Activated CD8-positive, alpha-beta memory T cell treated with anti-CD3 and anti-CD28 coated beads, Interleukin-2, amount 50 U/mL, for 48 hours (primary cell): ENCODE measurements at places on chromosomes 13 and 19.

DNA sequence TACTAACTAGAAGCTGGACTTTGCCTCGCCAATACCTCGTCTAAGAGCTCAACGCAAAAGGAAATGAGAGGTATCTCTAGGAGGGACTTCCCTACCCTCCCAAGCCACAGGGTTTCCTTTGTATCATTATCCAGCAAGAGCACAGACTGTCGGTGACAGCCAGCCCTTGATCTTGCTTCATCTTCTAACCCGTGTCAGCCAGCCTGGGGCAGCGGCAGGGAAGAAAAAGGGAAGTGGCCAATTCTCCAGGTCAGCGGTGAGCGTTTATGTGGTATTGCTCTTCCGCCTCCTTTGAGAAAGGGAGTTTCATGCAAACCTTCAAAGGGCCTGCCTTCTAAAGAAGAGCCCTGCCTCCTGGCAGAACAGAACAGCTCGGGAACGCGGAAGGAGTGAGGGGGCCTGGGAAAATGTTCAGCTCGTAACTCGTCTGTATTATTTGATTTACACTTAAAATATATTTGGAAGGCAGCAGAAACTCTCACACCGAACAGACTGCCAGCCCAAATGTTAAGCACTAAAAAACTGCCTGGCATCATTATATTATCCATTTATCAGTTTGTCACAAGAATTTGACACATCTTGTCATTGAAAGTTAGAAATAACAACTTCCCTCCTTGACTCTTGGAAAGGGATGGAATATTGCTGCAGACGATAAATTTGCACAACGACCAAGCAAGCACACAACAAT, 41.8 kb downstream of the EFNB2 start:
- no peak for DNase-seq

GRCh38 chr19:55390461-55390880, 4.7 kb downstream of the RPL28 start:
- no peak for DNase-seq

DNA sequence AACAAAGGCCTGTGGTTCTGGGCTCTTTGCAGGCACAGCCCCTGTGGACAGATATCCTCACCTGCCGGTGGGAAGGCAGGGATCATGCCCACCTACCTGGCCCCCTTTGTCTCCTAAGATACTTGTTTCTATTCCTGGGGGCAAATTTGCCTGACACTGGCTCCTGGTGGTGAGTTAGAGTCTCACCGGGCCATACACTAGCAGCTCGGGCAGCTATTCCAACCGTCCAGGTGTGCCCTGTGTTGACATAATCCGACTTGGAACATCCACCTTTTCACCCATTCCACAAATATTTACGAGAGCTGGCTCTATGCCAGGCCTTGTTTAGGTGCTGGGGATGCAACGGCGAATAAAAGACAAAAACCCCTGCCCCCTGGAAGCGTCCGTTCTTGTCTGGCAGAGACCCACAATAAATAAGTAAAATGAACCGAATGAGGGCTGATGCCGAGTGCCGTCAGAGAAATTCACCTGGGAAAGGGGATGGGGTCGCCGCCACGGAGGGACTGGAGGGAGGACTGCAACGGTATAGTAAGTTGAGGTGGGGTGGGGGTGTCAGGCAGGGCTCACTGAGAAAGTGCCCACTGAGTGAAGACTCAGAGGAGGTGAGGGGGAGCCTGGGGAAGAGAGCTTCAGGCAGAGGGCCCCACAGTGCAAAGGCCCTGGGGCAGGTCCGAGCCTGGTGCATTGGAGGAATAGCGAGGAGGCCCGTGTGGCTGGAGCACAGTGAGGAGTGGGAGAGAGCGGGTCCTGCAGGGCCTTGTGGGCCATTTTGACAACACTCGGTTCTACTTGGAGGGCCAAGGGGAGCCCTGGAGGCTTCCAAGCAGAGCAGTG, 43.2 kb upstream of the RANBP3 start:
- no peak for DNase-seq

DNA sequence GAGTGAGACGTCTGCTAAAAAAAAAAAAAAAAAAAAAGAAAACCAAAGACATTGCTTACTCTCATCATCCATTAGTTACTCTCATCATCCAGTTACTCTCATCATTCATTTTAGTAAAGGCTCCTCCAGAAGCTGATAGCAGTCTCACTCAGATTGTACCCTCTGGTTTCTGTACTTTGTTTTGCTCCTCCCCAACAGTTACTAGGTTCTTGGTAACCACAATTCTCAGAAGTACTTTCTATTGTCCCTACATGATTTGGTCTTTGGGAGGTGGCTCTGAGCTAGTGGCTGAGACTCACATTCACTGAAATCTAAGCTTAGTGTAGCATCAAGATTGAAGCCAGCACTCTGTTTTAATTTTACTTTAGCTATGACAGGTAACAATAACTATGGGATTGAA, 14.3 kb downstream of the ERICH4 start:
- DNase-seq = no peak

DNA sequence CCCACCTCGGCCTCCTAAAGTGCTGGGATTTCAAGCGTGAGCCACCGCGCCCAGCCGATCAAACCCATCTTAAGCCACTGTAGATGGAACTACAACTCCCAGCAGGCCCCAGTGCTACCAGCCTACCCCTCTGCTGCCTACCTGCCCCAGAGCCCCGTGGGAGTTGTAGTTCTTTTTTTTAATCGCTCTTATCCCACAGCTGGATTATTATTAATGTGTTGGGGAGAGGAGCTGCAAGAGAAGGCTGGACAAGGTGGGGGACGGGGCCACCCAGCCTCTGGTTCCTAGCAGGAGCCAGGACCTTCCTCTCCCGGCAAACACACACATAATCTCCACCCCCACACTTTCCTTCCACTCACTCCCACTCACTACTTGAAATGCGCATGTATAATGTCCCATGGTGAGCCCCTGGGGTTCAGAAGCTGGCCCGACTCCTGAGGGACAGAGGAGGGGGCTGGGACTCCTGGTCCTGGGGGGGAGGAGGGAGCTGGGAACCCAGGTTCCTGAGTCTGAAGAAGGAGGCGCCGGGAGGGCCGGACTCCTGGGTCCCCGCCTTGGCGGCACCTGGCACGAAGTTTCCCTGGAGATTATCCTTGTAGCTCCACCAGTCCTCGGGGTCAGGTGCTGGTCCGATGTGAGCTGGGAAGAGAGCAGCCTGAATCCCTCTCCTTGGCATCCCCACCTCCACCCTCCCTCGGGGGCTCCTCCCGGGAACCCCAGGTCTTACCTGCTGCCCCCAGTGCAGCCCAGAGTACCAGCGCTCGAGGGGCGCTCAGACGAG, 958 bp downstream of the CA11 start:
- peak; percentile 84 for DNase-seq

DNA sequence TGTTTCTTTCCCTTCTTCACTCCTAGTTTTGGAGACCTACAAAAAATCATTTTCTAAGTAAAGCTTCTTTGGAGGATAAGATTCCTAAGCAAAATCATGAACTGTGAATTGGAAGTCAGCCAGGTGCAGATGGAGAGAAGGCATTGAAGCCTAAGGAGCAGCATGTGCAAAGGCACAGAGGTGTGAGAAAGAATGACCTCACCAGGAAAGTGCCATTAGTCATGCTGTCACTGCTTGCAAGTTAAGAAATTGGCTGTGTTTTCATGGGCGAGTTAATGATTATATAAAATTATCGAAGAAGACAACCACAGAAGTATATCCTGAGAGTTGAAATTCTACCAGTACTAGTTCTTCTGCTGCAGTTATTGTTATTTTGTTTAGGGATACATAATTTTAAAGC, 80.3 kb upstream of the KLHL1 start:
- DNase-seq = no peak

- peak; percentile 96 for DNase-seq
These were observed 14.1 kb upstream of the AKAP8L start for GRCh38 chr19:15432629-15433518.

GRCh38 chr13:97205465-97205864, 16.7 kb upstream of the MBNL2 start:
- no peak for DNase-seq

- DNase-seq = peak; percentile 84
These were observed at the start of gene LRFN3 for GRCh38 chr19:35935911-35936737. Gene LRFN3 (plus strand): TSS chr19:35936374. CDS start chr19:35939426, 3,052 bp downstream.

GRCh38 chr19:45785781-45786532, 3.7 kb upstream of the DMPK start:
- DNase-seq = no peak

DNA sequence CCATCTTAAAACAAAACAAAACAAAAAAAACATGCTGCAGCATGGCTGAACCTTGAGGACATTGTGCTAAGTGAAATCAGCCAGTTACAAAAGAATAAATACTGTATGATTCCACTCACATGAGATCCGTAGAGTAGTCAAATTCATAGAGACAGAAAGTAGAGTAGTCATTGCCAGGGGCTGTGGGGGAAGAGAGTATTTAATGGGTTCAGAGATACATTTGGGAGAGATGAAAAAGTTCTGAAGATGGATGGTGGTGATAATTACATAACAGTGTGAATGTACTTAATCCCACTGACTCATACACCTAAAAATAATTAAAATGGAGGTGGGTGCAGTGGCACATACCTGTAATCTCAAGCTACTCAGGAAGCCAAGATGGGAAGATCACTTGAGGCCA, 72.0 kb upstream of the C1QTNF9 start:
- no peak for DNase-seq

- no peak for DNase-seq
These were observed 22.5 kb downstream of the SAFB start for GRCh38 chr19:5645409-5645808.

GRCh38 chr19:36043952-36044351, 10.1 kb downstream of the THAP8 start:
- no peak for DNase-seq

DNA sequence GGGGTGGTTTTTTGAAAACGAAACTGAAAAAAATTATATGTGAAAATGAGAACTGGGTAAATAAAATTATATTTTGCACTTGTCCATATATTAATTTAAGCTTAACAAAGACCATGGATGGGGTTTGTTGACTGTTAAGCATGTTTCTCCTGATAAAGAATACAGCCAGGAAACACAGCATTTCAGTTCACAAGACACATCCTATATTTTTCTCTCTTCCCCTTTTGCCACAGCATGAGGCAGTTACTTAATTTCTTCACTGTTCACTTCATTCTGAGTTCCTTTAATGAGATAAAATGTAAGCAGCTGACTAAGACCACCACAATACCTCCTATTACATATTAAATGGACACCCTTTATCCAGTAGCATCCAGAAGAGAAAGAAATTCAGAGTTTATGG, 64.0 kb downstream of the RXFP2 start:
- DNase-seq = no peak

GRCh38 chr19:8335343-8336071, 7.6 kb downstream of the KANK3 start:
- DNase-seq = peak; percentile 76

GRCh38 chr19:56142087-56142787, 1.1 kb downstream of the ZNF444 start:
- DNase-seq = no peak

GRCh38 chr19:50967929-50968715, 1.3 kb downstream of the KLK6 start:
- no peak for DNase-seq

DNA sequence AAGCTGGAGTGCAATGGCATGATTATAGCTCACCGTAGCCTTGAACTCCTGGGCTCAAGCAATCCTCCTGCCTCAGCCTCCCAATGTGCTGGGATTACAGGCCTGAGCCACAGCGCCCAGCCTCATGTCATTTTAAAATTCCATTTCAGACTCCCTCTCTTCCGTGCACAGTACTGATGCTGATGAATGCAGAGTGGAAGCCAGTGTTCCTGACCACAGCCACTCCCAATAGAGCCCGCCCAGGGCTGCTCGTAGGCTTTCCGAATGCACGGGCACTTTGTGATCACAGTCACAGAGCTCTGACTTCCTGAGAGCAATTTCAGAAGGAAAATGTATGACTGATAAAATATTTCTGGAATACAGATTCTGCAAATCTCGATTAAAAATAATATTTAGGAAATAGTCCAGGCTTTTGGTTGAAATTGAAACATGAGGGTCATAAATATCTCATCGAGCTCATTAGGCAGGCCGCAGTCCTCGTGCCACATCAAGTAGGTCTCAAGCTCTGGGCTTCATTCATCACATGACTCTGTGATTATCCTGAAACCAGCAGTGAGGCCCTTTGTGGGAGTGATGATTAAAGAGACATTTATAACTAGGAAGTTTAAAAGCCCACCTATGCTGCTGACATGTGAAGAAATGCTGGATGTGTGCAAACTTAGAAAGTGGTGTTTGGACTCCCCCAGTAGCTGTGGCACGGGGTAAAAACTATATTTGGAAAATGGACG, 38.9 kb upstream of the AMER2 start:
- no peak for DNase-seq

GRCh38 chr19:39263912-39264305, 4.3 kb upstream of the IFNL2 start:
- no peak for DNase-seq

GRCh38 chr13:50664951-50665350, 178.5 kb downstream of the DLEU7 start:
- no peak for DNase-seq

DNA sequence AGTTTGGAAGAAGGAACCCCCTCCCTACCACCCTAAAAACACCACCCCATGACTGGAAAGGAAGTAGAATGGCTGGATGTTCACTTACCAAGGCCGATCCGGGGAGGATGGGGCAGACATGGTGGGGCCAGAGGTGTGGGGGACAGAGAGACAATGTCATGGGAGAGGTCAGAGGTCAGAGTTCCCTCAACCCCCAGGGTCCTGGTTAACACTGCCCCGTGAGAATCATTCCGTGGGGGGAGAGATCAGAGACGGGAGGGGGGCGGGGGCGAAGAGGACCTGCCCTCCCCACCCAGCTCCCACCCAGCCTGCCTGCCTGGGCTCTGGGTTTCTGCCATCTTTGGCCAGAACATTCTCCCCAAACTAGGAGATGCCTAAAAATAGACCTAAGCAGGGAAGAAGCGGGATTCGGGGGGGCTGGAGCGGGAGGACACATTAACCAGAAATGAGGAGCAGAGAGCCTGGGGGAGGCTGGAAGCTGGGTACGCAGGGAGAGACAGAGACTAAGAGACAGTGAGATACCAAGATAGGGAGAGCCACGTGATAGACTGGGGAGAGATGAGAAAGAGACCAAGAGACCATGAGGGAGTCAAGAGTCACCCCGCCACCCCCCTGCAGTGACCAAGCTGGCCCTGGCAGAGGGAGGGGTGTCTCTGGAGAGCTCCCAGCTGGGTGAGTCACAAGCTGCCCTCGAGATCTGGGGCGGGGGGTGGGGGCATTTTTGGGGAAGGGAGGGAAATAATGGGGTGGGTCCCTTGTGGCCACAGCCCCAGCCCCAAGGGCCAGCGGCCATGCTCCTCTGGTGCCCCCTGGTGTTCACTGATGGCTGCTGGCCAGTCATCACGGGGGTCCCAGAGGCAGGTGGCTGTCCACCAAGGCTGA, 6.1 kb upstream of the KANK2 start:
- peak; percentile 72 for DNase-seq

- no peak for DNase-seq
These were observed 228.3 kb downstream of the FOXO1 start for GRCh38 chr13:40438022-40438680.

DNA sequence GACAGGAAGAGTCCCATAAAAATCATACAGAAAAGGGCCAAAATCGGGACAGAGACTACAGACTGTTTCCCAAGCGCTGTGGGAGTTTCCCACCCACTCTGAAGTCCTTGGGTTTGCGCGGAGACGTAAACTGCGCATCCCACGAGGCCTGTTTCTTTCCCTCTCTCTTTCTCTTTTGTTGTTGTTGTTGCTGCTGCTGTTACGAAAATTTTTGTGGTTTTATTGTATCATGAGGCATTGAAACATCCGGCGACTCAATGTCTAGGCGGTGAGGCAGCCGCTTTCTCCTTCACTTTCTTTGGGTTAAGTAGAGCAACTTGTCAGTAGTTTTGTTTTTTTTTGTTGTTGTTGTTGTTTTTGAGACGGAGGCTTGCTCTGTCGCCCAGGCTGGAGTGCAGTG, 1.6 kb upstream of the PPP1R12C start:
- no peak for DNase-seq

GRCh38 chr19:51422053-51422448, 4.6 kb upstream of the SIGLEC10 start:
- DNase-seq = peak; percentile 100
